Frontal cortex (tissue), 4 donors: ENCODE measurements at places on chromosomes 6 and 20.

DNA sequence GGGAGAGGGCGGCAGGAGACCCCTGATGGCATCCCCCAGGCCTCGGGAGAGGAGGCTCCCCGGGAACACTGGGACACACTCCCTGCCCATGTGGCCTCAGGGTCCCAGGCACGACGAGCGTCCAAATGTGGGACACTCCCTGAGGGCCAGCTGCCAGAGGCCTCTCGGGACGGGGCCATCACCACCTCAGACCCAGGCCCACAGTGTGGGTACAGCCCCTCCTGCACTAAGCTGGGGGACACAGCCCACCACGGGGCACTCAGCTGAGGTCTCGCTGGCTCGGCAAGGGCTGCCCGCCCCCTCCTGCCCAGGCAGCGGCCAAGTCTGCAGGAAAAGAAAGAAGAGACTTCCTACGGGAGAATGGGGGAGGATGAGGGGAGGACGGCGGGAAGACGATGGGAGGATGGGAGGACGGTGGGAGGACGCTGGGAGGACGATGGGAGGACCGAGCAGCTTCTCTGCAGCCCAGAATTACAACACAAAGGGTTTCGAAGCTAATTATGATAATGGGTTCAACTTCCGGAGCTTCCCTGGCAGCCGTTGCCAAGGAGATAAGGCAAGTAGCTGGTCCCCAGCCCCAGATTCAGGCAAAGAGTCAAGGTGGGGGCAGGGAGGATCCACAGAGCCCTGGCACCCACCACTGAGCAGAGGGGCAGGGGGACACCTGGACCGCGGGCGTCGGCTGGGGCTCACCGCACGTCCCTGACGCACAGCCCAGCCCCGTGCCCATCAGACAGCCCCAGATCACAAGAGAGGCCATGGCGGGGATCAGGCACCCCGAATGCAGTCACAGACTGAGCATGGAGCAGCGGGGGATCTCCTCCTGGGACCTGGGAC, 17.5 kb downstream of the KCNQ2 start:
- DNase-seq, result peak; percentile 54

- no peak for DNase-seq
Observed at GRCh38 chr20:53034899-53035298, 62.7 kb downstream of the TSHZ2 start.

GRCh38 chr20:18742841-18743240, 70.7 kb upstream of the SCP2D1 start:
- no peak for DNase-seq

DNA sequence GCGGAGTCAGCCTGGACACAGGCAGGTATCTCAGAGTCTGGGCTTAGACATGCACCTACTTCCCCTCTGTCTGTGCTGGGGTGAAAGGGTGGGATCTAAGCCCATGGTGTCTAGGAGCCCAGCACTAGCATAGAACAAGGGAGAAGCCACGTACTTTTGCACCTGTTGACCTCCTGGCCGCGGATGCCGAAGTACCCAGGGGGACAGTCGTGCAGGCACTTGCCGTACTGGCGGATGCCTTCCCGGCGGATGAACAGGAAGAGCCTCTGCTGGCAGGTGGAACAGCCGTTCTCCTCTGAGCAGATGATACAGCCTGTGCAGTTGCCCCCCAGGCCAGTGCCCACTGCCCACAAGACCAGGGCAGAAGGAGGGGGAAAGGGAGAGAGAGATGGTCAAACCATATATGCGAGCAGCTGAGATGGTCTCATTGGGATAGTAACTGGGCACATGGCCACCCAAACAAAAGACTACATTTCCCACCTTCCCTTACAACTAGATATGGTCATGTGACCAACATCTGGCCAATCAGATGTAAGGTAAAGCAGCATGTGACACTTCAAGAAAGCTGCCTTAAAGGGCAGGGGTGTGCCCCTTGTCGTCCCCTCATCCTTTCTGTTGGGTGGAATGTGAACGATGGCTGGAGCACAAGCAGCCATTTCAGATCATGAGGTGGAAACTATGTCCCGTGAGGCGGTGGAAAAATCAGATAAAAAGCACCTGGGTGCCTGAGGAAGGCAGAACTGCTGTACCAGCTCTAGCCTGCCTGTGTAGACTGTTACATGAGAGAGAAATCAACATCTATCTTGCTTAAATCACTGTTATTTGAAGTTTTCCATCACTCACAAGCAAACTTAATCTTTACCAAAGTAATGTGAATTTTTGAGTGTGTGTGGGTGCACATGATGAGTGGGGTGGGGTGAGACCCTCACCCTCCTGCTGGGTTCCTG, 34.0 kb downstream of the RSPO4 start:
- DNase-seq, result no peak
